Heart right ventricle (tissue), 16 donors: ENCODE measurements at places on chromosomes 11 and 22.

GRCh38 chr11:2810411-2811205, 75.0 kb downstream of the CDKN1C start:
- no peak for DNase-seq

GRCh38 chr22:47151490-47151889, 389.0 kb downstream of the TBC1D22A start:
- no peak for DNase-seq

- DNase-seq = no peak
Measured at GRCh38 chr22:50701428-50702154, 29.0 kb downstream of the SHANK3 start.

GRCh38 chr11:111762981-111763643, 3.1 kb downstream of the PPP2R1B start:
- no peak for DNase-seq

DNA sequence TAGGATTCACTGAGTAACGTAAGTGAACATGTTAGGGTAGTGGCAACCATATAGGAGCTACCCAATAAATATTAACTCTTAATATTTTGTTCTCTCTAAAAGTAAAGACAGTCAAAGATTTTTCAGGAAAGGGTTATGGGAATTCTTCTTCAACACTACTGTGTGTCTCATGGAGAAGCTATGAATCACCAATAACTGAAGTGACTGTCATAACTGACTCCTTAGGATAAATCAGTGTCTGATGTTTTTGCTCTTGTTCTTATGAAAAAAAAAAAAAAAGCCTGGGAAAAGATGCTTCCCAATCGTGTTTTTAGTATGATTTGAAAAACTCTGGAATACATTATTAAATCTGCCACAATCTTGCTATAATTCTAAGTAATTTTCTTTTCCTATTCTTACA, 111.2 kb upstream of the CEP126 start:
- DNase-seq = no peak
